ENCODE measurements at places on chromosomes 1 and 21.
A peak's percentile ranks its signal among the peaks of the same experiment; 100 is the strongest.

- DNase-seq = no peak
Observed at GRCh38 chr1:61400131-61400770, 317.9 kb downstream of the NFIA start.

- no peak for DNase-seq
Observed at GRCh38 chr21:40047993-40048730, 180.9 kb downstream of the PCP4 start.

DNA sequence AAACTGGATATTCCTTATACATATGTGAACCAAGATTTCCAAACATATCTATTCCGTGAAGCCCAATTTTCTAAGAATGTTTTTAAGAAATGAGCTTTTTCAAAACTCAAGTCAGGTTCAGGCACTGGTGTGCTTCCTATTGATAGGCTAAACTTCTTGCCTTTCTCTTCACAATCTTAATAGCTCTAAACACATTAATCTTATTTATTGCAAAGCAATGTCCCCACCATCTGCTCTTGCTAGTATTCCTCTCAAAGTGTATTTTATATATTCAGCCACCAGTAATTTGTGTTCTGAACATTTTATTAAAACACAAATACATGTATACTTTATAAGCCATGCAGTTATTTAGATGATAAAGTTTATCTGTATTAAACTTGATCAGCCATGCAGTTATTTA lies 11.5 kb downstream of the ZNF281 start:
- no peak for DNase-seq

DNA sequence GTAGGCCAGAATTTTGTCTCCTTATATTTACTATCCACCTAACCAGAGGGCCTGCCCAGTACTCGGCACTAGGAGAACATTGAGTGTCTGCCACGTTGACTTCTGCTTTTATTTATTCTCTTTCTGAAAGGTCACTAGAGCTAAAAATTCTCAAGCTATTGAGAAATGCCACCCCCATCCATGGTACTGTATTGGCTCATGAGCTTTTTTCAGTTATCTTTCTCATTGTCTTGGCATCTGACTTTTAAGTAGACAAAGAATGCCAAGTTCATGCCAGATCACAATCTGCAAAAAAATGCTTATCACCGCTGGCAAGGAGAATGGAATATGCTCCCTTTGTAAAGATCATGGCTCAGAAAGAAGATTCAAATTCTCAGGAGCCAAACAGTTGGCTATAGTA lies 49.8 kb upstream of the MROH9 start:
- no peak for DNase-seq

DNA sequence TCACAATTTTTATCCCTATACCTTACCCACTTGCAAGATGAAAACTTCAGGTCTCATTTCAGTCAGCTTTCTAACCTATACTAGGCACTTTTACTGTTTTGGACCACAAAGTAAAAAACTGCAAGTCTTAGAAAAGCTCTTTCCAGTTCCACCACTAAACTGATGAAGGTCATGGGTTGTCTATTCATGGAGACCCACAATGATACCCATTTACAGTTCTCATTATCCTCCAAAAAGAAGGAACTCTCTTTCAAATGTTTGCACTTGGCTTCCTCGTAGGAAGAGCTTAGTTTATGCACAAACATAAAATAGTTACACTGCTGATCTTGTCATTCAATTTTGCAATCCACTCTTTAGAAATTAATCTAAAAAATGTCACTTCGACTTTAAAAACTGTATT lies 9.3 kb downstream of the ZNF281 start:
- DNase-seq = no peak

- no peak for DNase-seq
Observed at GRCh38 chr1:99490031-99490430, 155.9 kb upstream of the PALMD start.

- no peak for DNase-seq
Observed at GRCh38 chr1:41731516-41732030, 187.1 kb downstream of the HIVEP3 start.

DNA sequence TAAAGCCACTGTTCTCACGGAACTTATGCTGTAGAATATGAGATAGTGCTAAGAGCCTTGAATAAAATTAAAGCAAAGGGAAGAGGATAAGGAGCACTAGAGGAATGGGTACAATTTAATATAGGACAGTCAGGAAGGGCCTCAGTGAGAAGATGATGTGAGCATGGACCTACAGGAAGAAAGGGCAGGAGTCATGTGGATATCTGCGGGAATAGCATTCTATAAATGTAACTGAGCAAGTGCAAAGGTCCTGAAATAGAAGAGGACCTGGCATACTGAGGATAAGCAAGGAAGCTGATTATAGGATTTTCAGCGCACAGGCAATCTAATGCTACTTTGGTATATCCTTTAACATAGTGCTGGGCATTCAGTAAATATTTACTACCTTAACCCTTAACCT lies 12.6 kb upstream of the BCAS2 start:
- DNase-seq = no peak

DNA sequence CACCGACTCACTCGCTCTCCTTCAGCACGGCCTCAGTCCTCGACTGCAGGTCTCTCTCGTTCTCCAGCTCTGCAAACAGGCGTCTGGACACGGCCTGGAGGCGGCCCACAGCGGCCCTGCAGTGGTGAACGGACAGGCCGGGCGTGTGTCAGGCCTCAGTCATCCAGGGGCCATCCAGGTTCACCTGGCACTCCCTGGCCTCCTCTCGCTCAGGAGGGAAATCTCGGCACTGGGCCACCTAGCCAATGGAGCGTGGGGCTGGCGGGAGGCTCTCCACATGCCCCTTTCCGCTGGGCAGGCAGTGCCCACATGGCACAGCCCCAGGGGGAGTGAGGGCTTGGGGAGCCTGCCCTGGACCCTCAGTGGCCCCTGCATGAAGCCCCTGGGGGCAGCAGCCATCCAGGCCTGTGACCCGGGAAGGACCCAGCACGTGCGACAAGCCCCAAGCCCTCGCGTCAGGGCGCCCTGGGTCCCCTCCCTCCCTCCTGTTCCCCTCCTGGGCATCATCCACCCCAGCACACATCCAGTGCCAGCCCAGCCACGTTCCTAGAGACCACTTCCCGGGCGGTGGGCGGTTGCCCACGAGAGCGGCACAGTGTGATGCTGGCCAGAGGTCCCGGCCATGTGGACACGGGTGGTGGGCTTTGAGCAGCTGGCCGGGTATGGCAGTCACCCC lies 18.1 kb downstream of the CFAP74 start:
- DNase-seq = no peak

- DNase-seq = peak; percentile 16
Observed at GRCh38 chr1:157105988-157106812, 6.6 kb upstream of the ETV3L start.

- DNase-seq = peak; percentile 22
Observed at GRCh38 chr1:8523666-8524206, 205.8 kb downstream of the SLC45A1 start.

DNA sequence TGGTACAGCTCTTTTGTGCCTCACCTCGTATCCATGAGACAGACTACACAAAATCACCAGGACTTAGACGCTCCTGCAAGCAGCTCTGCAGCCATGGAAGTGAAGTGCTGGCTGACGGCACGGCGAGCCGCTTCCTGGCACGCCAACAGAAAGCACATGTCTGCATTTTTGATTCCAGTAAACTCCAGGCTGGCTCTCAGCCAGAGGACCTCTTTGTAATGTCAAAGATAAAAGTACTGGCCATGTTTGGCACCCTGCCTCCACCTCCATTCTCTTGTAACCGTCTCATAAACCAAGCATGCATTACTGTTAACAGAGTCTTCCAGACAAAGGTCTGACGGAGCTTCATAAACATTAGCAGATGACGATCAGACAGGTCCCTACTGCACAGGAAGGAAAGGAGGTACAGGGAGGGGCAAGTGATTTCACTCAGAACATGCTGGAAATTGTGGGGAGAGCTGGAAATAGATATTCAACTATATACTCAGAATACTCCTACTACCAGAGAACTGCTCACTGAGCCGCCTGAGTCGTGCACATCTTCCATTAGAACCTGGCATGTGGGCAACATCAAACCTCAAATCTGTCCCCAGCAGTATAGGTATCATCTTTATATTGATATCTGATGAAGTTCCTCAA lies 632.0 kb downstream of the SMYD3 start:
- no peak for DNase-seq

DNA sequence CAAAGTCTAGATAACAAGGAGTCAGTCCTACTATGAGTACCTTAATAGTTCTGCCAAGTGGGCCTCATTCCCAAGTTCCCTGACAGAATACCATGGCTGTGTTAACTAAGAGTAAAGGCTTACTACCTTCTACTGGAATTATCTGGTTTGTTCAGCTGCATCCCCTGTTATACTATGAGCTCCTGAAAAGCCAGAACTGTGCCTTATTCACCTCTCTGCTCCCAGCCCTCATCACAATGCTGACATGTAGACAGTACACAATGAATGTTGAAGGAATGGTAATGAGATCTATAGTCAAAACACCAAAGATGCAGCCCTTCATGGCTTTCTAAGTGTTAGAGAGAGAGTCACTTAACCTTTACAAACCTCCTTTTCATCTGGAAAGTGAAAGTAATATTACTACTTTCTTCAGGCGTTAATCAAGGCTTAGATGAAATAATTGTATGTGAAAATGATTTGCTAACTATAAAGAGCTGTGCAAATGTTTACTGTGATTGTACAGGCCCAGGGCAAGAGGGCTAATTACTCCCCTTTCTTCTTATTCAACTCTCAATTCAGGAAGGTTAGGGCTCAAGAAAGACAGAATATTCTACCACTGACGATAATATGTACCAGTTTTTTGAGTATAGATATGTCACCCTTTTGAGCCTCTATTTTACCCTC lies 70.3 kb upstream of the MROH9 start:
- DNase-seq = no peak

GRCh38 chr1:34743775-34744174 lies 11.1 kb upstream of the GJB5 start:
- DNase-seq = no peak

- no peak for DNase-seq
Observed at GRCh38 chr1:3439346-3440299, 14.8 kb upstream of the ARHGEF16 start.

GRCh38 chr1:18946550-18947381 lies 9.7 kb downstream of the IFFO2 start:
- no peak for DNase-seq

- no peak for DNase-seq
Observed at GRCh38 chr1:162670928-162671663, 38.8 kb downstream of the DDR2 start.

DNA sequence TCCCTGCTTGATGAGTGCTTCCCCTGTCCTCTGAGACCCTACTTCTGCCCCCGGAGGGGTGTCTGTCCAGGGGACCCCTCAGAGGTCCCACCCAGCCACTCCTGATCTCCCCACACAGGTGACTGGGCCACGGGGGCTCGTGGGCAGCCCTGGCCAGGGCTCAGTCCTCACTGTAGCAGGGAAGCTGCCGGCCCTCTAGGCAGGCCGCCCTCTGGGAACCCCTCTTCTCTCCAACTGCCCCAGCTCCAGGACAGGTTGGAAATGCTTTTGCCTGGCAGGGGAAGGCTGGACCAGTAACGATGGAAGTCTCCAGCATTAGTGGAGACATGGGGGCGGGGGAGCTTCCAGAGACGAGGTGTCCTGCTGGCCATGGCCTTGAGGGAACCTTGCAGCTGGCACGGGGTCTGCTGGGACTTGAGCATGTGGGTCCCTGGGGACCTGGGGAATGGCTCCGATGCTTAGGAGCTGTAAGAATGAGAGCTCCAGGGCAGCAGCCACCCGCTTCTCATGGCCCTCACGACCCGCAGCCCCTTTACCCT lies 3.1 kb upstream of the FNDC10 start:
- DNase-seq = no peak

DNA sequence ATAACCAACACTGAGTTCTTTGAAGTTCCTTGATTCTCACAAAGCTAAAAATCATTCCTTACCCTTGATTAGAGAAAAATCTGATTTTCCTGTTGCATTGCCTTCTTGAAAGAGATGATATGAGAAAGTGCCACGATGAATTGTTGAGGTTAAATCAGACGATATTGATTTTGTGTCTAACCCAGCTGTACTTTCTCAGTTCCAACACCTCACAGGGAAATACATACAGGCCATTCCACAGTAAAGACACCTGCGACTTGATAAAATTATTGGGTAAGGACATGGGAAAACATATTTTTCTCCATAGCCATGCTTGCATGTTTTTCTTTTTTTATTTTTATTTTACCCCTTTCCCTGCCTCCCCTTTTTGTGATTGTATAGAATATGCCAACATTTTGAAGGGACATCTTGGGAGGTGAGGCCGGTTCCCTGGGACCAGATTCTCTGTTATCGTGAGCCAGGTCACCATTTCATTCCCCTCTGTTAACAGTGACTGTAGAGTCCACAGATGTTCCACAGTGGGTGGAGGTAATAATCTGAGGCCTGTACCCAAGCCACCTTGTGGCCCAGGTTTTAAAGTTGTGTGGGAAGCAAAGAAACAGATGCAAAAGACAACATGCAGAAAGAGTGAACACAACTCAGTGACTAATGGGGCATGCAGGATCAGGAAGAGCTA lies 255.4 kb upstream of the ST6GALNAC5 start:
- no peak for DNase-seq

DNA sequence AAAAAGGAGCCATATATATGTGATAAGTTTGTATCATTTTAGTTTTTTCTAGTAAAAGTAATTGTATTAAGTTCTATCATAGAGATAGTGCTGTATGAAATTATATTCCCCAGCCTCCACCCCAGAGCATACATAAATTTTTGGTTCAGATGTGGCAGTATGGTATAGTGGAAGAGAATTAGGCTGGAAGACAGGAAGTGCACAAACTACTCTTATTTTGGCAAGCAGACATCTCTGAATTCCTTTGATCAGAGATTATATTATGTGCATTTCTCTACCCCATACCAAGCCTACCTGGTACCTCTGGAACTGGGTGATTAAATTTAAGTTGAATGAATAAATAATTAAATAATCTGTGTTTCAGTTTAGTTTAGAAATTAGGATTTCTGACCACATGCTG lies 55.9 kb downstream of the FNBP1L start:
- DNase-seq = no peak

- DNase-seq = no peak
Observed at GRCh38 chr1:51101976-51102375, at the start of gene C1orf185. C1orf185 (plus strand) TSS chr1:51102228; CDS start chr1:51102234, 6 bp downstream.

DNA sequence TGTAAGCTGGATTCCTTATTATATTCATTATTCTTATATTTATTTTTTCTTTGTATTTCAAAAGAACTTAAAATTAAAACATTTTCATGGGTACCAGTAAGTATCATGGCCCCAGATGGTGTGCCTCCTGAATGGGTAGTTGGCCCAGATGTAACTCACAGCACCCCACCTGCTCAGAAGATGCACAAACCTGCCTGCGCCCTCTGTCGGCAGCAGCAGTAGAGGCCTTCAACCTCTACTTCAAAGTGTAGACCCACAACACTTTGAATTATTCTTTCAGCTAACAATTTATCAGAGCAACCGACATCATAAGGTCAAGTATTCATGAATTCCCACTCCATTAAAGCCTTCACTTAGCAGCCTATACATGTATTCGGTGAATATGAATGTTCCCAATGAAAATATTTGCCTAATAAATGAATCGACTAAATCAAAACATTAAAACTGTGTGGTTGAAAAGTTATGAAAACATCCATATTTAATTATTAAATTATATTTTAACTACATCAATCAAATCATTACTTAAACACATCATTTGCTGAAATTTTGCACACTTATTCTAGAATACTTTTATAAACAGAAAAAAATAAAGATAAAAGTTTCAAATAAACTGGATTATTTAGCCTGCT lies 25.4 kb downstream of the PIGM start:
- peak; percentile 79 for DNase-seq

GRCh38 chr1:224092601-224093000 lies 21.3 kb upstream of the FBXO28 start:
- DNase-seq = no peak
